ENCODE measurements at places on chromosomes 2 and 18.
A peak's percentile ranks its signal among the peaks of the same experiment; 100 is the strongest.

GRCh38 chr18:46097801-46098615 lies at the start of gene ATP5F1A:
Gene ATP5F1A (minus strand): TSS chr18:46098296. CDS start chr18:46098231, 65 bp downstream.
- DNase-seq, result no peak

DNA sequence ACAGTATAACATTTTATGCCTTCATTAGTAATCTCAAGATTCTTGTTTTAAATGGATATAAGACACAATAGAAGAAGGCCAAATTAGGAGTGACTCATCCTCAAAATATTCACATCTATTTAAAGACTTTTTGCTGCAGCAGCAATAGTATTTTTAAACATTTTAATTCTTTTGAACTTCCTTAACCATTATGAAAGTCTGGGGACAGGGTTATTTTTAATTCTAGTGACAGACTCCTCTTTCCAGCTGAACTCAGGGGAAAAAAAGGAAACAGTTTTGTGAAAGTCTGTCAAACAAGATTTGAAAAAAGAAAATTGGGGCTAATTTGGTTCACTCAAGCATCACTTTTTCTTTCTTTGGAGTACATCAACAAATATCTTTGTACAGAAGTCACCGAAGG lies 541.8 kb downstream of the NUP35 start:
- DNase-seq, result no peak

GRCh38 chr2:171389780-171390179 lies 44.0 kb downstream of the METTL8 start:
- no peak for DNase-seq

- DNase-seq, result peak; percentile 71
Measured at GRCh38 chr18:59823596-59824195, 76.1 kb upstream of the PMAIP1 start.

GRCh38 chr2:211014376-211014775 lies 458.0 kb downstream of the CPS1 start:
- DNase-seq, result no peak

DNA sequence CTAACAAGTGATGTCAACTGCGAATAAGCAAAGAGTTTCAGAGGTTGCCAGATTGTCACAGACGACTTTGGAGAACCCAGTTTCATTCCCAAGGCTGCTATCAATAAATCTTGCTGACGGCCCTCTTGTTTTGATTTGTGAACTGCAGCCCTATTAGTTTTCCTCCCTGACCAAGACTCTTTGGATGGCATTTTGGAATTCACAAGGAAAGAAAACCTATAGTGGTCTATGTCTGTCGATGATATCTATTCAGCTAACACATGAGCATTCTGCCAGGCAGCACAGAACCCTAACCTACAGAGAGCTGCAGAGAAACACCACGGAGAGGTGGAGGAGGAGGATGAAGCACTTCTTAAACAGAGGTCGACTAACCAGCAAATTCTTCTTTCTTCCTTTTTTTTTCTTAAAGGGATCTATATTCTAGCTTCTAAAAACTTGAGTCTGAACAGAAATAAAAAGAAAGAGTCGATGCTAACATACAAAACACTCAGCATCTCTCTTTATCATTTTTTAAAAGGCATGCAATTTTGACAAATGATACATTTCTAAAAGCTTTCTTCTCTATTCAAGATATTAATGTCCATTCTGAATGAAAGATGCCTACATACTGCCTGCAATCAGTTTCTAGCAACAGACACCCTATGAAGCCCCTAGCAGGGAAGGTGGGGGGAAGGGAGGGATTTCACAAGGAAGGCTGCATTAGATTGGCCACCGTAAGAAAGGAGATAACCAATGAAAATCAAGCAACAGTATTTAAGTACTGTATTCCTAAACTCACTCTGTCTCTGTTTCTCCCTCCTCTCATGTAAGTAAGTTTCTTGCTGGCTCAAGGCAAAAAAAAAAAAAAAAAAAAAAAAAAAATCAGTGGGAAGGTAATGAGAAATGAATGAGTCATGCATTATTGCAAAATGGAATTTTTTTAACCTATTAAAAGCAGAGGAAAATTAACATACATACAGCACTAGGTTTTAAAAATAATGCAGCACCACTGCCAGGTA lies 83.0 kb upstream of the CHRNA1 start:
- no peak for DNase-seq
